ENCODE measurements at places on chromosomes 16 and 17.
A peak's percentile ranks its signal among the peaks of the same experiment; 100 is the strongest.

GRCh38 chr17:37265446-37266173, 110.2 kb upstream of the C17orf78 start:
- DNase-seq: no peak

- peak; percentile 54 for DNase-seq
These were observed 9.7 kb downstream of the ETV4 start for GRCh38 chr17:43536236-43536992.

DNA sequence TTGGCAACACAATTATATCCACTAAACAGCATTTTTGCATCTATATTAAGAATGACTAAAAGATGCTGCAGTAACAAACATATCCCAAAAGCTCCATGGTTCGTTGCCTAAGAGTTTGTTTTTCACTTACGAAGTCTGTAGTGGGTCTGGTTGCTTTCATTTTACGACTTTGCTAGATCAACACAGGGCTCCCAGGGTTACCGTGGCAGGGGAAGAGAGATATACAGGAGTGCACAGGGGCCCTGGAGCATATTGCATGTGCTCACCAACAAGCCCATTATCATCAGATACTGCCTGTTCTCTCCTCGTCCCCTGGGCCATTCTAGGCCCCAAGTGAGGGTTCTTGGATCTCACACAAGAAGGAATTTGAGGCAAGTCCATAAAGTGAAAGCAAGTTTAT, 3.1 kb upstream of the MMP2 start:
- DNase-seq: no peak

DNA sequence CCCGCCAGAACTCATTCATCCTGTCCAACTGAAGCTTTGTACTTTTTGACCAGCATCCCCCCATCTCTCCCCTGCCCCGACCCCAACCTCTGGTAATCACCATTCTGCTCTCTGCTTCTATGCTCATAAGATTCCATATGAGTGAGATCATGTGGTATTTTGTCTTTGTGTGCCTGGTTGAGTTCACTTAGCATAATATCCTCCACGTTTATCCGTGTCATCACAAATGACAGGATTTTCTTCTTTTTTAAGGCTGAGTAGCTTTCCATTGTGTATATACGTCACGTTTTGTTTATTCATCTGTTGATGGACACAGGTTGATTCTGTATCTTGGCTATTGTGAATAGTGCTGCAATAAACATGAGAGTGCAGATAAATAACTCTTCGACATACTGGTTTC, 278.9 kb downstream of the SNX29 start:
- DNase-seq: no peak

- no peak for DNase-seq
These were observed 204.0 kb downstream of the GRIN2A start for GRCh38 chr16:9978160-9978725.

DNA sequence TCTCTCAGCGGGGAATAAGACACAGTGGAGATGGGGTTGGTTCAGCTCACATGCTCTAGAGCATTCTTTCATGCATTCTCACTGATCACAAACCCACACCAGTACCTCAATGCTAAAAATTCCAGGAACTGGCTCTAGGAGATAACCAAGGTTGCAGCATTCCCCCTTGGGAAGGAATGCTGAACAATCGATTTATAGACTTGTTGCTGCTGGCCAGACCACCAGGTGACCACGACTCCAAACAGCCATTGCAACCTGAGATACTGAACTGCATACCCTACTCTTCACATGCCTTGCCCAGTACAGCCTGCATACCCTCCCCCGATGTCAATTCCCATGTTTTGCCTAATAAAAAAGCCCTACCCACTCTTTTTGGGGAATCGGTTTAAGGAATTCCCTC, 75.1 kb upstream of the GPRC5B start:
- DNase-seq: no peak

GRCh38 chr16:21940570-21940969, 12.6 kb upstream of the UQCRC2 start:
- no peak for DNase-seq

- DNase-seq: no peak
These were observed 67.7 kb upstream of the NFAT5 start for GRCh38 chr16:69497876-69498596.

- DNase-seq: no peak
These were observed 67.1 kb upstream of the NLK start for GRCh38 chr17:27975146-27976011.

GRCh38 chr17:56903560-56903959, 10.3 kb downstream of the TRIM25 start:
- DNase-seq: no peak

DNA sequence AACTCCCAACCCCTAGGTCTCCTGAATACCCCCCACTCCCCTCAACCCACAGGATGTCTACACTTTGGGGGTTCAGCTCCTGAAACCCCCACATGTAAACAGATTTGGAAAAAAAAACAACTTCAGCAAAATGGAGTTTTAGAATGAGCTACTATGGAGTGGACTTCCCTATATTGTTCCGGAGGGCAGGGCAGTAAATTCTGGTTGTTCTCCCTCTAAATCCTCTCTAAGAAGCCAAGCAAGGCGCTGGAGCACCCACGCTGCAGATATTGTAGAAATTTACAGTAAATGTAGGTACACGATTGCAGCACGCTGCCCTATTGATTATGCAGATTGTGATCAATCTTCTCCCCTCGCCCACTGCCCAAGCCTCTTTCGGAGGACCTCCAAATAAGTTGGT, 8.5 kb upstream of the ZFHX3 start:
- DNase-seq: no peak

GRCh38 chr17:74274709-74275340, 791 bp downstream of the DNAI2 start:
- DNase-seq: no peak

DNA sequence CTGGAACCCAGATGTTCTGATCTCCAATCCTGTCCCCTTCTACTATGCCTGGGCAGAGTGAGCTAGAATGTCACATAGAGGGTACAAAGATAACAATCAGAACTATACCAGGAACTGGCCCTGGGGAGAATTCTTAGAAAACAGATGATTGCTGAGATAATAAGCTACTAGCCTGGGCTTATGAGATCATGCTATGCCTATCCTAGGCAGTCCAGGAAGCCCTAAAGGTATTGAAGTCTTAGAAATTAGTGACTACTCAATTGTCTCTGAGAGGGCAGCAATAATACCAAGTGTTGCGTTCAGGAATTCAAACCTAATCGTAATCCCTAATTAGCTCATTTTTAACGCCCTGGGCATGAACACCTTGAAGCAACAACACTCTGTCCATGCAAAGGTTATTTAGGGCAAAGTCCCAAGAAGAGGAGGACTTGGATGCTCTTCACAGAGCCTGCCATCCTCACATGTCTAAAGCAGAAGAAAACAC, 77.1 kb downstream of the MMD start:
- no peak for DNase-seq

- no peak for DNase-seq
These were observed 19.6 kb downstream of the BEAN1 start for GRCh38 chr16:66446737-66447136.

DNA sequence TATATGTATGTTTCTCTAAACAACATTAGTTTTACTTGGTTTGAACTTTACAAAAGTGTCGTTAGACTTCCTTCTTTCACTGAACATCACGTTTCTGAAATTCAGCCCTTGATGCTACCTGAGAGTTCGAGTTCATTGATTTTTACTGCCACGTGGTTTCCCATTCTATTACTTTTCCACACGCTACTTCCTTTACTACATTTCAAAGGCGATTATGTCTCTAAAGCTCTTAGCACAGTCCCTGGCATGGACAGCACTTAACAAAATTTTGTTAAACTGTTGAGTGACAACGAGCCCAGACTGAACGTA, 15.9 kb upstream of the ARHGAP17 start:
- DNase-seq: no peak

- DNase-seq: no peak
These were observed 30.0 kb downstream of the SNN start for GRCh38 chr16:11698271-11698689.

- DNase-seq: no peak
These were observed 37.5 kb upstream of the GPR139 start for GRCh38 chr16:20111143-20111542.

- DNase-seq: no peak
These were observed 212.6 kb downstream of the RBFOX1 start for GRCh38 chr16:7545251-7545650.

DNA sequence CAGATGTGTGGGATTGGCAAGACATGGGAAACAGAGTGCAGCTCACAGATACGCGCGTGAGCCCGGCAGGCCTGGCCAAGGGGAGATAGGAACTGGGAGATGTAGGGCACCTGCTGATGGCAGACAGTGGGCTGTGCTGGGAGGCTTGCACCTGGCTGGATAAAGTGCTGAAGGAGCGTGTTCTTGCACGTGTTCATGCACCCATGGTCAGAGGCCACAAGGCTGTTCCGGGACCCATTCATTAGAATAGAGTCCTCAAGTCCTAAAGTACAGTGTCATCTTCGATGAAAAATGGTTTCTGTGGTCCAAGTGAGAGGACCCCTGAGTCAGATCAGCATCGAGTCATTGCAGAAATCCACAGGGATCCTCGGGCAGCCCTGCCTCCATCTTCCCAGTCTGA, 236.4 kb downstream of the CCDC182 start:
- DNase-seq: no peak
